Esophagus muscularis mucosa (tissue), 4 donors: ENCODE measurements at places on chromosomes 3 and 15.
A peak's percentile ranks its signal among the peaks of the same experiment; 100 is the strongest.

GRCh38 chr3:173785004-173785403, 387.5 kb downstream of the NLGN1 start:
- DNase-seq = no peak

DNA sequence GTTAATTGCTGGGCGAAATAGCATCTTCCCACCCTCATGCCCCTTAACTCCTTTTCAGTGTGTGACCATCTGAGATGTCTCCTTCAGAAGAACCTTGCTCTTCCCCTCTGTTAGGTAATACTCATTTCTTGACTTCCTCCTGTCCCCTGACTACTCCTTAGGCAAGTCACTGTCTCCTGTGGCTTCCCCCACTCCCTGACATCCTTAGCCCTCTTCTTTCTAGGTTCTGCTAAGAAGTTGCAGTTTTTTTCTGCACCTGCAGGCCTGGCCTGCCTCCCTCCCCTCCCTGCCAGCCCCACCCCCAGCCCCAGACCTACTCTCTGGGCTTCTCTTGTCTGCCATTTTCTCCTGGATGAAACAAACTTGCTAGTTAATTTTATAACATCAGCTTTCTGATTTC, 15.2 kb upstream of the EID1 start:
- no peak for DNase-seq

DNA sequence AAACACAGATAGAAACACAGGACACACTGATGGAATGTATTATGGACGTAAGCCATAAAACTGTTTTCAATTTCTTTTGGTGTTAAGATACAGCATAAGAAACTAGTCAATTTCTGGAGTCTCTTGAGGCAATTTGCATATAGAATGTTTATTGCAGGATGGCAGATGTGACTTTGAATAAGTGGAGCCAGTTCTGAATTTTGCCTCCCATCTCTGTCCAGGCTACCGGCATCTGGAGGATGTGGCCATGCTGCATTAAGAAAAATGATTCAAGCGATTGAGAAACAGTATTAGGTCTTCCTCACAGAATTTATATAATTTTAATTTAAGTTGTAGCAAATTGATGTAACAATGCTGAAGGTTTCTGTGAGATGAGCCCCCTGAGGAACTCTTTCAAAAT, 81.5 kb downstream of the CHST2 start:
- no peak for DNase-seq

- DNase-seq = no peak
Measured at GRCh38 chr3:172698631-172699030, 12.2 kb downstream of the NCEH1 start.

DNA sequence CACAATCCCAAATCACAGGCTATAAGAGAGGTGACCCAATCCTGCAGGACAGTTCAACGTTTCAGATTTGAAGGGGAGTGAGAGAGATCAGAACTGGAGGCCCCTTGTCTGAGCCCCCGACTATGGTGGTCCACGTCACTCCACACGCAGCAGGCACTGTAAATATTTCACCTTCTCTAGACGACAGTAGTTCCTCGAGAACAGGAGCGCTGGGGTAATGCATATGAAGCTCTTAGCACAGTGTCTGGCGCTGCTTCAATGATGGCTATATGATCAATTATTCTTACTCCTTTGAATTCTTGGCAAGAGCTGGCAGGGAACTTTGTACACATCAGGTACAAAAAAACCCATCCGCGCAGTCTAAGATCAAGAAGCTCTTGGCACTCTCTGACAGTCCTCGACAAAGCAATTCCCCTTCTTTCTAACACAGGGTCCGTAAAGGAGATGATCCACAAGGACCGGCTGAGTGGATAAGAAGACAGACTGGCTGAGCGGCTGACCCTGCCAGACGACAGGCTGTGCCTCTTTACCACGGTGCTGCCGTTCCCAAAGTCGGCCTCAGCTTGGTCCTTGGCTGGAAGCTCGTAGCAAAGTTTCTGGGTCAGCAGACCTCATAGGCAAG, 522 bp upstream of the NRROS start:
- no peak for DNase-seq

- no peak for DNase-seq
Measured at GRCh38 chr3:171936191-171936841, 93.2 kb downstream of the TMEM212 start.

GRCh38 chr15:63605036-63605435, 7.8 kb downstream of the FBXL22 start:
- no peak for DNase-seq

DNA sequence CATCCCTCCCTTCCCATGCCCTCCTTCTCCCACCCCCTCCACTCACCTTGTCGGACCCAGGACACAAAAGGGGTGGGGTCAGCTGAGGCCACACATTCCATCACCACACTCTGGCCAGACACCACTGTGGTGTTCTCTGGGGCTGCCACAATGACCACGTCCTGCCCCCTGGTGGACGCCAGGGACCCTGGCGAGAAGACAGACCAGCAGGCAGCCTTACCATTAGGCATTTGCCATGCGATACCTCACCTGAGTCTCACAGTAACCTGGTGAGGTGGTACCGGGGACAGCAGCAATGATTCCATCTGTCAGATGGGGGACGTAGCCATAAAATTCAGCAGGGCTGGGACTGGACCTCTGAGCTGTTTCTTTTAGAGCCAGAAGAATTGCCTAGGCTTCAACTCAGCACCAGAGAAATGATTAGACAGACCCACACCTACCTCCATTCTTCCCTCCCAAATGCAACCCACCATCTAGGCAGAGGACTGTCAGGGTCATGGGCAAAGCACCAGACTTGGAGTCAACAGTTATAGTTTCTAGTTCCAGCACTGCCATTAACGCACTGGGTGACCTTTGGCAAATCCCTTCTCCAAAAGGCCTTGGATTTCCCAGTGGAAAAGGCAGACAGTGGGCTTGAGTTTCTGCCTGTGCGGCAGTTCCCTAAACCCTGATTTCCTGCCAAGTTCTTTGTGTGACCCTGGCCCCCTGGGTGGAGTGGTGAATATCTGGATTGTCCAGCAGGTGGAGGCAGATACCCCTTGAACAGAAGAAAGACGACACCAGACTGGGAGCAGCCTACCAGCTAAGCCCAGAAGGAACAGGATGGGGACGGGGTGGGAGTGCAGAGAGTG, 21.8 kb downstream of the IGDCC4 start:
- DNase-seq = no peak

GRCh38 chr3:4831580-4831950, 147.7 kb upstream of the BHLHE40 start:
- DNase-seq = no peak

DNA sequence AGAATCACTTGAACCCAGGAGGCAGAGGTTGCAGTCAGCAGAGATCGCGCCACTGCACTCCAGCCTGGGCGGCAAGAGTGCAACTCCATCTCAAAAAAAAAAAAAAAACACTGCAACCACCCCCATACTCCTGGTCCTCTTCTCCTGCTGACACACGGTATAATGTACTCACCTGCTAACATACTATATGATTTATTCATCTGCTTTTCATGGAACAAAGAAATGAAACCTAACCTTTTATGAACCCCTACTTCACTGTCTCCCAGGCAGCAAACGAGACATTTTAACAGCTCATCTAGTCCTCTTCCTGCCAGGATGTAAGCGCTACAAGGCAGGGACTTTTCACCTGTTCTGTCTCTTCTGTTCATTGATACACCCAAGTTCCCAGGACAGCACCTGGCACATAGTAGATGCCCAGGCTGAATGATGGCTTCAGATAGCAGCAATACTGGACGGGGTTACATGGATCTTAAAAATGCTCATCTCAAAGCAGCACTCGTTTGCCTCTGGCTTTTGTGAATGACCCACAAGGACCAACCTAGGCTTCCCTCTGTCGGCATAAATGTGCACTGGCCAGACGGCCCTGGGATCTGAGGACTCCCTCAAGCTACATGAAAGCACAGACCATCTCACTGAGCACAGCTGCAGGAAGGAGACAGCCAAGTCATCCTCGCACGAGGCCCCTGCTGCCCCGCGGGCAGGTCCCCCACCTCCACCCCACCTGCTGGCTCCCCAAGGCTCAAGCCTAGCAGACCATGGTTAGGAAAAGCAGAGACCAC, 20.3 kb downstream of the XXYLT1 start:
- peak; percentile 92 for DNase-seq

GRCh38 chr15:74651242-74651741, 35.7 kb downstream of the CLK3 start:
- DNase-seq = no peak

DNA sequence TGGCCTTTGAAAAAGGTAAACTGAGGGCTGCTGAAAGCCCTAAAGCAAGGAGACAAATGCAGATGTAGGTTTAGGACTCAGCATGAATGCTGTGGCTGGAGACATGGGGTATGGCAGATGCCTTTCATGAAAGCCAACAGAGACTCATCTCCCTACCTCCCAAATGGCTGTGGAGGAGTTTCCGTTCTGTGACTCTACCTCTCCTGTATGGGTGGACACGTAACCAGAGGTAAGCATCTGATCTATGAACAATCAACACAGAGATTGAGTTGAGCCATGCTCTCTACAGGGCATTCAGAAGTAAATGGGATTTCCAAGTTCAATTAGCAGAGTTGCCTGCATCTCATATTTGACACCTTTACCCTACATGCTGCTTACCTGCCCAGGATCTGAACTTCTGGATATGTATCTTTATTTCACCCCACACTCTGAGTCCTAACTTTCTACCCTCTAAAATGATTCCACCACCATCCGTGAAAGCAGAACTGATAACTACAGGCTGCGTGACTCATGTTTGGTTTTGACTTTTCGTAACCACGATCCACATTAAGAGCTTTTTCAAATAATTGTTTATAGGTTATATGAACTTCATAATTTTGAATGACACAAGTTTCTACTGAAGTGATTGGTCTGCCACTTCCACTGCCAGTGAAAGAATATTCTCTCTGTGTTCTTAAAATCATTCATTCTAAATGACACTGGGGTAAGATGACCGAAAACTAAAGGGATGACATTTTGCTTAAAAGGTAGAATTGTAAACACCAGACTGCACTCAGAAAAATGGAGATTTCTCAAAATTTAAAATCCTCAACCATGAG, 1058.7 kb downstream of the FHIT start:
- DNase-seq = no peak

DNA sequence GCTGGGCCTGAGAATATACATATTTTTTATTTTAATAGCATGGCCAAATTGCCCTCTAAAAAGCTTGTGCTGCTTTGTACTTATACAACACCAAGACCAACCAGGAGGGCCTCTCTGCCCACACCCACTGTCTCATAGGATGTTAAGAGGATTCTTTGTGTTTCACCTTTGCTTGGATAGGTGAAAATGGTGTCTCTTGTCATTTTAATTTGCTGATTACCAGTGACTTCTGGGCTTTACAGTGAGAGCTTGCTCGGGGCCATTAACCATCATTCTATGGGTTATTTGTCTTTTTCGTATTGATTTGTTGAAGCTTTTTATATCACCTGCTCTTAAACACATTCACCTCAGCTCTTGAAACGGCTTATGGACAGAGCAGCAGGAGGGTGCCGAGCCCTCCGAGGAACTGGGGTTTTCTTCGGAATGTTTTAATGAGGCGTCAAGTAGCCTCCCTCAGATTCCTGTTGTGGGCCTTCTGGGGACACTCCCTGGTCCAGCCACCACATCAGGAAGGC, 10.5 kb downstream of the PTH1R start:
- no peak for DNase-seq

DNA sequence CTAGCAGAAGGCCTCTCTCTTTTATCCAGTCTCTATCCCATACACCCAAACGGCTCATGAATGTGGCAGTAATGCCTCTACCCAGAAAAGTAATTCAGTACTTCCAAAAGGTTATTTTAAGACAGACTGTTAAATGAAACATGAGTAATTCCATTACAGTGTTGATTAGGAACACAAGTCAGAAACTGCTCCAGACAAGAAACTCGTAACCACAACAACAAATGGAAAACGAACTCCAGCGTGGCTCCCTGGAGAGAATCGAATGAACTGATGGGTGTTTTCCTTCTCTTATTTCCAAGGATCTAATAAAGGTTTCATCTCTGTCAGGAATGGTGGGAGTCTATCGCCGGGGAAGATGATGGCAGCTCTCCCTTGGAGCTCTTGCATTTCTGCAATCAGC, 228.4 kb downstream of the MAGI1 start:
- DNase-seq = no peak

DNA sequence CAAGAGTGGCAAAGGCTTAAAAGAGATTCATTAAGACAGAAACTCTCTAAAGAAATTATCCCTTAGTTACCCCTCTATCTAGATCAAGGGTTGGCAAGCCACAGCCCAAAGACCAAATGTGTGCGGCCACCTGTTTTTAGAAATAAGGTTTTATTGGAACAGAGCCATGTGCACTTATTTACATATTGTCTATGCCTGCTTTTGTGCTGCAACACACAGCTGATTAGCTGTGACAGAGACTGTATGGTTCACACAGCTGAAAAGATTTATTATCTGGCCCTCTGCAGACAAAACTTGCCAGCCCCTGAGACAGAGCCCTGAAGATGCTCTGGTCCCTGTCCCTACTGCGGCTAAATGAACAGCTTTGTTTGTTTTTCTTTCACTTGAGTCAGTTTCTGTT, 88.1 kb downstream of the ADAMTS9 start:
- DNase-seq = no peak

- no peak for DNase-seq
Measured at GRCh38 chr3:72820415-72820814, 27.8 kb downstream of the SHQ1 start.

DNA sequence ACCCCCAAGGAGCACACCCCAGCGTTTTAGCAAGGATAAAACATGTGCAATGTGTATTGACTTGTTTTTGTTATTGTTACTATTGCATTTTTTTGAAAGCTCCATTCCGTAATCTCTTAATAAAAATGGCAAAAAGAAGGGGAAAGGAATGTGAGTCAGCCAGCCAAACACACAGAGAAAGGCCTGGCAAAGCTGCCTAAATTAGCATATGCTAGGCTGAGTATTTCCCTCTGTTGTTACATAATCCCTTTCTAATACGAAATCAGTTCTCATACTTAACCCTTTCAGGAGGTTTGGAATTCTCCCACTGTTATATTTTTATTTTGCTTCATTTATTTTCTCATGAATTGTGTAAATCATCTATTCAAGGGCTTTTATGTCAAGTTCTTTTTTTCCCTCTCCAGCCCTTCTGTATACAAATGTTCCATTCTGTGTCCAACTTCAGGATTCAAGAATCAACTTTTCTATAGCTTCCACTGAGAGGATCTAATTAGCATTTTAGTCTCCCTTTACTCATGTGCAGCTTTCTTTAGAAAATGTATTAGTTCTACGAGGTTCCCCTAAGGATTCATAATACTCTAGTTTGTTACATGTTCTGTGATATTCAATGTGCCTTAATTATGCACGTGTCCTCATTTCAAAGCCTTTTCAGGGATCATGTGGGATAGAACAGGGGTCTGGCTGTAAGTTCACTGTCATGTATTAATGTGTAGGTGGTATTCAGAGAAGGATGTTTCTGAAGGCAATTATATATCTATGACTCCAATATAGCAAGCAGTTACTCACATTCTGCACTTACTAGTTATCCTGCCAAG, 9.2 kb downstream of the CADM2 start:
- no peak for DNase-seq

- DNase-seq = no peak
Measured at GRCh38 chr3:173371848-173372487, 25.6 kb upstream of the NLGN1 start.

- no peak for DNase-seq
Measured at GRCh38 chr15:46676233-46677206, 1040.8 kb upstream of the SEMA6D start.

GRCh38 chr15:89566181-89566580, 9.1 kb upstream of the TICRR start:
- DNase-seq = no peak
